ENCODE measurements at places on chromosomes 16 and 17. TPM values are rescaled to one million over a fixed set of nuclear protein-coding genes. Genes with fewer than 3 reads are reported as not detected.

DNA sequence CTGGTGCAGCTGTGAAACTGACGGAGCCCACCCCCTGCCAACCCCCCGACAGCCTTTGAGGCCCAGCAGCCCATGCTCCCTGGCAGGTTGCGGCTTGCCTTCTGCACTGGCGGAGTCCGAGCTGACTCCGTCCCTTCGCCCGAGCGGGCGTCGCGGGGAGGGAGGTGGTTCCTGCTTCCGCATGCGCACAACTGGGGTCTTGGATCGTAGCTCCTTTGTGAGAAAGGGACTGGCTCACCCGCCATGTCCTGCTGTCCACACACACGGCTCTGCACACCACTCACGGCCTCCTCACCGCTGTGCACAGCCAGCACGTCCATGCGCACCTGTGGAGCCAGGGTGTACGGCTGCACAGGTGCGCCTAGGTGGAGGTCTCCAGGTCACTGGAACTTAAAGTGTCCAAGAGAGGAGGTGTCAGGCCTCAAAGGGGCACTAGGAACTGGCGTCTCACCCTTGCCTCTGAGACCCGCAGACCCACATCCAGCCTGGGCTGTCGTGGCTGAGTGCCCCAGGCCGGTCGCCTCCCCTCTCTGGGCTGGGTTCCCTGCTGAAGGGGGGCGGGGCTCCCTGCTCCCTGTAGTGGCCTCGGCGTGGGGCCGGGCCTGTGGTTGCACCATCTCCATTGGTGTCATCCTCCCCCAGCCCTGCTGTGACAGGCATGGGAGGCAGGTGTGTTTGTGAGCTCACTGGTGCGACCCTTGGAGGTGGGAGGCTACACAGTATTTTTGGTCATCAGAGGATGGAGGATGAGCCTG lies 45.3 kb downstream of the JPH3 start:
- peaks cover 52% of the 10 kb centered on the region for H3K27me3 ChIP-seq
- H3K36me3 ChIP-seq, result peaks cover 2% of the 10 kb centered on the region
- H3K4me1 ChIP-seq, result no peaks in the 10 kb centered on the region
- no peak for DNase-seq
- no peak overlapping the region for H3K27ac ChIP-seq

- H3K4me1 ChIP-seq, result no peaks in the 10 kb centered on the region
- DNase-seq, result no peak
- no peaks in the 10 kb centered on the region for H3K36me3 ChIP-seq
- H3K27ac ChIP-seq, result no peak overlapping the region
- H3K4me3 ChIP-seq, result no peak overlapping the region
These were observed 831.0 kb upstream of the EEF2KMT start for GRCh38 chr16:5928476-5929065.

DNA sequence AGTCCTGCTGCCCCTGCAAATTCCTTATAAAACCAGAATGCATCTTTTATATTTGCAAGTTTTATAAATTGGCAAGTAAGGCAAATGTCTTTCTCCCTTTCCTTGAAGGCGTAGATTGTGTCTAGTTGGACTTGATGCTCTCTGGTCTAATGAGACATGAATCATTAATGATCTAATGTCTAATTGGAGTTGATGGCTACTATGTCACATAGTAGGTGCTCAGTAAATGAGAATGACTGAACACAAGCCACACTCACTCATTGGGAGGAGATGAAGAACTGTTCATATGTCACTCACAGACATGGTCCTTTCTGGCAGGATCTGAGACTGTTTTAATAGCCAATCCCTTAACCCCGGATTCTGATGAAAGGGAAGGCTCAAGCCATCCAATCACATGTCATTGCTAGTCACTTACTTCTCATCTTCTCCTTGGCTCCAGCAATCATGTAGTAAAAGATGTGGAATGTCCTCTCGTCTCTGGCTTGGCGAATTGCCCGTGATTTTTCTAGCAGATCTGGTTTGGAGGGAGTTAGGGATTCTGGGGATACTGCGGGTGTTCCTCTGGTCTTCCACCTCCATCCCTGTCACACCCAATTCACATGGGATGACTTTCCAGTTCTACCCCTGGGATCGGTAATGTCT lies 81.0 kb downstream of the MYH11 start:
- peaks cover 6% of the 10 kb centered on the region for H3K4me1 ChIP-seq
- peaks cover 7% of the 10 kb centered on the region for H3K27me3 ChIP-seq
- no peak overlapping the region for H3K4me3 ChIP-seq
- H3K27ac ChIP-seq, result no peak overlapping the region
- H3K36me3 ChIP-seq, result peaks cover 6% of the 10 kb centered on the region
- no peak for DNase-seq

DNA sequence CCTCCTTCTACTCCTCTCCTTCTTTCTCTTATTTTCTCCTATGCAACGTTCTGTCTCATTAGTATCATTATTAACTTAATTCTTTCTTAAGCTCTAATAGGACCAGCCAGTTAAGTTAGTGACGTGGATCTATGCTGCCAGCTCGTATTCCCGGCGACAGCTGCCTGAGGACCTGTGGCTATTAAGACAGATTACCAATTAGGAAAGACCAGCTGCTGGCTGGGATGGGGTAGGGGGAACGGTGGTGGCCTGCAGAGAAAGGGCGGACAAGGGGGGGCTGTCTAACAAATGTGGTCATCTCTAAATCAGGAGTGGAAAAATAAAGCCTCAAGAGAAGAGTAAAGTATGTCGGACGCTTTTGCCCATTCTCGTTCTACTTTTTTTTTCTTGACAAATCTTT lies 770 bp upstream of the MYH3 start:
- no peak for DNase-seq
- no peak overlapping the region for H3K4me3 ChIP-seq
- no peaks in the 10 kb centered on the region for H3K27me3 ChIP-seq
- H3K36me3 ChIP-seq, result peaks cover 2% of the 10 kb centered on the region

DNA sequence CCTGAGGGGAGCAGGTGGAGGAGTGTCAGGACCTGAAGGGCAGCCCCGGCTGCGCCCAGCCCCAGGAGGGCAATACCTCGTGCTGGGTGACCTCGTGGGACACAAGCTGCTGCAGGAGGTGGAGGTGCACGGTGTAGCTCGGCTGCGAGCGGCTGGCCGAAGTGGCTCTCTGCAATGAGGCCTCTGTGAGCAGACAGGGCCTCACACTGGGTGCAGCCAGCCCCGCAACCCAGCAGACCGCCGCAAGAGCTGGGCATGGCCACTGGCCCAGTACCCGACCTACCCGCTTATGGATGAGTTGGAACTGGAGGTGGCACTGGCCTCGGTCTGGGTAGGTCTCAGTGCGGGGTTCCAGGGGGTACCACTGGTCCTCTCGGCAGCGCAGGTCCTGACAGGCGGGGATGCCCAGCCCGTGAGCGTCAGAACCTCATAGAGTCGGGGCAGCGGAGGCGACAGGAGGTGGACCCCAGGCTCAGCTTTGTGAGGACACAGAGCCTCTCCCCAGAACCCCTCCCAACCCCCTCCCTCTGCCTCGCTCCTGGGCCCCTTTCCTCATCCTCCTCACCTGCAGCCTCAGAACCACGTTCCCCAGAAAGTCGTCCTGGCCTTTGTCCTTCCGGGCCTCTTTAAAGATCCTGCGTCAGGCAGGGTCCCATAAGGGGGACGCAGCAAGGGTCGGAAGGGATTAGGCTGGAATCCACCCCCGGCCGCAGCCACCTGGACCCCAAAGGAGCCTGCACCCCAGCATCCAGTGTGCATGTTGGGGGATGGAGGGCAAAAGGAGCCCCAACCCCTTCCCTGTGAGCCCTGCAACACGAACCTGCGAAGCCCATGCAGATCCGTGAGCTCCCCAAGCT lies 4.0 kb downstream of the UNC13D start:
- H3K27me3 ChIP-seq, result no peaks in the 10 kb centered on the region
- H3K36me3 ChIP-seq, result no peaks in the 10 kb centered on the region
- DNase-seq, result peak; percentile 89
- no peak overlapping the region for H3K4me3 ChIP-seq

DNA sequence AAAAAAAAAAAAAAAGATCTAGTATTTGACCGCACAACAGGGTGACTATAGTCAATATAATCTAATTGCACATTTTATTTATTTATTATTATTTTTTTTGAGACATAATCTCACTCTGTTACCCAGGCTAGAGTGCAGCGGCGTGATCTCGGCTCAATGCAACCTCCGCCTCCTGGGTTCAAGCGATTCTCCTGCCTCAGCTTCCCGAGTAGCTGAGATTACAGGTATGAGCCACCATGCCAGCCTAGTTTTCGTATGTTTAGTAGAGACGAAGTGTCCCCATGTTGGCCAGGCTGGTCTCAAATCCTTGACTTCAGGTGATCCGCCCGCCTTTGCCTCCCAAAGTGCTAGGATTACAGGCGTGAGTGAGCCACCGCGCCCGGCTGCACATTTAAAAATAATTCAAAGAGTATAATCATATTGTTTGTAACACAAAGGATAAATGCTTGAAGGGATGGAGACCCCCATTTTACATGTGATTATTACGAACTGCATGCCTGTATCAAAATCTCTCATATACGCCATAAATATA lies 794 bp downstream of the ANKS3 start:
- no peaks in the 10 kb centered on the region for H3K27me3 ChIP-seq
- peaks cover 11% of the 10 kb centered on the region for H3K36me3 ChIP-seq
- H3K4me1 ChIP-seq, result peaks cover 15% of the 10 kb centered on the region
- H3K4me3 ChIP-seq, result peak overlapping the region; percentile 92

- no peaks in the 10 kb centered on the region for H3K27me3 ChIP-seq
- peaks cover 9% of the 10 kb centered on the region for H3K36me3 ChIP-seq
- no peaks in the 10 kb centered on the region for H3K4me1 ChIP-seq
- H3K27ac ChIP-seq, result no peak overlapping the region
- no peak for DNase-seq
These were observed 50.7 kb downstream of the ACTG1 start for GRCh38 chr17:81461607-81462500.

- no peaks in the 10 kb centered on the region for H3K4me1 ChIP-seq
- H3K27me3 ChIP-seq, result peaks cover 61% of the 10 kb centered on the region
- H3K36me3 ChIP-seq, result no peaks in the 10 kb centered on the region
- no peak overlapping the region for H3K4me3 ChIP-seq
- peak; percentile 51 for DNase-seq
- no peak overlapping the region for H3K27ac ChIP-seq
These were observed 21.0 kb upstream of the RBFOX3 start for GRCh38 chr17:79631640-79632431.

DNA sequence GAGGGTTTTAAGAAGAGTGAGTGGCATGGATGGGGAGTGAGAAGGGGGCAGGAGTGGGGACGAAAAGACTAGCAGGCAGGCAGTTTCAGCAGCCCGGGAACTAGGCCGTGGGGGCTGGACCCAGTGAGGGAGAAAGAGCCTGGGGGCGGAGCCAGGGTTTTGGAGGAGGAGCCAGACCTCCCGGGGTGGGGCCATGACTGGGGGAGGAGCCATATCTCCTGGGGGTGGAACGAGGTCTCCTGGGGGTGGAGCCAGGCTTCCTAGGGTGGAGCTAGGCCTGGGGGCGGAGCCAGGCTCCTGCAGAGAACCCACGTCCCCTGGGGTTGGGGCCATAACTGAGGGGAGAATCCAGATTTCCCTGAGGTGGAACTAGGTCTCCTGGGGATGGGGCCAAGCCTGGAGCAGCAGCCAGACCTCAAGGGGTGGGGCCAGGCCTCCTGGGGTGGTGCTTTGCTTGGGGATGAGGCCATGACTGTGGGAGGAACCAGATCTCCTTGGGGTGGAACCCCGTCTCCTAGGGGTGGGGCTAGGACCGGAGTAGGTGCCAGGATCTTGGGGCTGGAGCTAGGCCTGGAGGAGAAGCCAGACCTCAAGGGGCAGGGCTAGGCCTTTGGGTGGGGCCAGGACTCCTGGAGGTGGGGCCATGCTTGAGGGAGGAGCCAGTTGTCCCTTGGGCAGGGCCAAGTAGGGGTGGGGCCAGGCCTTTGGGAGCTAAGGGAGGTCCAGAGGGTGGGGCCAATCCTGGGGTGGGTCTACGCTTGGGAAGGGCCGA lies 41.7 kb upstream of the JPH3 start:
- H3K27ac ChIP-seq, result no peak overlapping the region
- H3K36me3 ChIP-seq, result no peaks in the 10 kb centered on the region
- H3K4me1 ChIP-seq, result peaks cover 11% of the 10 kb centered on the region
- no peak overlapping the region for H3K4me3 ChIP-seq
- H3K27me3 ChIP-seq, result peaks cover 2% of the 10 kb centered on the region

- H3K36me3 ChIP-seq, result no peaks in the 10 kb centered on the region
- no peak overlapping the region for H3K4me3 ChIP-seq
- H3K4me1 ChIP-seq, result no peaks in the 10 kb centered on the region
- DNase-seq, result no peak
These were observed 9.2 kb downstream of the GPR139 start for GRCh38 chr16:20064520-20064919.

- H3K27ac ChIP-seq, result no peak overlapping the region
- no peaks in the 10 kb centered on the region for H3K36me3 ChIP-seq
- H3K27me3 ChIP-seq, result no peaks in the 10 kb centered on the region
- peaks cover 31% of the 10 kb centered on the region for H3K4me1 ChIP-seq
- no peak overlapping the region for H3K4me3 ChIP-seq
These were observed 1104.1 kb downstream of the CDH11 start for GRCh38 chr16:64017796-64018195.

- no peaks in the 10 kb centered on the region for H3K27me3 ChIP-seq
- peak overlapping the region; percentile 15 for H3K27ac ChIP-seq
- peaks cover 54% of the 10 kb centered on the region for H3K4me1 ChIP-seq
- no peak overlapping the region for H3K4me3 ChIP-seq
- no peaks in the 10 kb centered on the region for H3K36me3 ChIP-seq
These were observed 82.6 kb upstream of the TOB1 start for GRCh38 chr17:50948711-50949110.

DNA sequence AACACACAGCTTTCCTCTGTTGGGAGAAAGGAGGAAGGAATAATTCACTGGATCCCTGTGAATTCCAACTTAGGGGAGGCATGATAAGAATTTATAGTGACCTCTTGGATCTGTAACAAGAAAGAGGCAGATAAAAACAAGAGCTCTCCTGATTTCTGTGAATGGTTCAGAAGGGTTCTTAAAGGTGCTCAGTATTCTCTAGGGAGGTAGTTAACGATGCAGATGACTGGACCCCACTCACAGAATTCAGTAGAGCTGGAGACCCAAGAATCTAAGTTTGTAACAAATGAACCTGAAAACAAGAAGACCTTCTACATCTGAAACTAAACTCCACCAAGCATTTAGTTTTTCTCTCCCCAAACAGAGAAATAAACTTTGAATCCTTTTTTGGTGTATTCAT lies 8.6 kb downstream of the ZNRF1 start:
- H3K4me3 ChIP-seq, result no peak overlapping the region
- no peak overlapping the region for H3K27ac ChIP-seq
- no peak for DNase-seq
- peaks cover 21% of the 10 kb centered on the region for H3K4me1 ChIP-seq

GRCh38 chr16:22117609-22118008 lies 25.3 kb downstream of the VWA3A start:
- H3K36me3 ChIP-seq, result no peaks in the 10 kb centered on the region
- peaks cover 4% of the 10 kb centered on the region for H3K27me3 ChIP-seq
- H3K4me3 ChIP-seq, result no peak overlapping the region
- no peaks in the 10 kb centered on the region for H3K4me1 ChIP-seq
- no peak overlapping the region for H3K27ac ChIP-seq

GRCh38 chr16:72921620-72922019 lies 126.3 kb downstream of the ZFHX3 start:
- no peak for DNase-seq
- peaks cover 50% of the 10 kb centered on the region for H3K4me1 ChIP-seq
- no peaks in the 10 kb centered on the region for H3K27me3 ChIP-seq

- no peak overlapping the region for H3K4me3 ChIP-seq
- H3K4me1 ChIP-seq, result peaks cover 22% of the 10 kb centered on the region
- no peak overlapping the region for H3K27ac ChIP-seq
- H3K27me3 ChIP-seq, result no peaks in the 10 kb centered on the region
These were observed 42.7 kb downstream of the TNRC6C start for GRCh38 chr17:78001182-78001581.

HSPB9 gene
- not detected for total RNA-seq

NXPH3 gene
- 4.7 TPM for total RNA-seq

TAOK1 gene
- 77.7 TPM for total RNA-seq

Data from chondrocyte (in vitro differentiated cells).